ENCODE measurements at places on chromosomes 7 and 10.

- DNase-seq = no peak
Measured at GRCh38 chr7:75042831-75043703, 30.5 kb downstream of the RCC1L start.

DNA sequence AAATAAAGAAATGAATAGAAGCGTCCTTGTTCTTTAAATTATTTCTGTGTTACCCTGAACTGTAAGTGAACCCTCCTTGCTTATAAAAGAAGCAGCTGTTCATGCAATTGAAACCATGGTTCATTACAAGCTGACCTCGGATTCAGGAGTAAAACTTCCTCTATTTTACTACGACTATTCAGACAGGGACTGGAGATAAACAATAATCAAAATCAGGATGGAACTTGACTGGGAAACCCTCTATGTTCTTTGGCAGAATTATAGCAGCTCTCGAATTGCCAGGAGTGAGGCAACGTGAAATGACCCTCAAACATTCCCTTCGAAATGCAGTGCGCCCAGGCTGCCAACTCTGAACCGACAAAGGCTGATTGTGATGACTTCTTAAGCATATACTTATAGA is 172.1 kb downstream of the CYP26A1 start:
- no peak for DNase-seq

DNA sequence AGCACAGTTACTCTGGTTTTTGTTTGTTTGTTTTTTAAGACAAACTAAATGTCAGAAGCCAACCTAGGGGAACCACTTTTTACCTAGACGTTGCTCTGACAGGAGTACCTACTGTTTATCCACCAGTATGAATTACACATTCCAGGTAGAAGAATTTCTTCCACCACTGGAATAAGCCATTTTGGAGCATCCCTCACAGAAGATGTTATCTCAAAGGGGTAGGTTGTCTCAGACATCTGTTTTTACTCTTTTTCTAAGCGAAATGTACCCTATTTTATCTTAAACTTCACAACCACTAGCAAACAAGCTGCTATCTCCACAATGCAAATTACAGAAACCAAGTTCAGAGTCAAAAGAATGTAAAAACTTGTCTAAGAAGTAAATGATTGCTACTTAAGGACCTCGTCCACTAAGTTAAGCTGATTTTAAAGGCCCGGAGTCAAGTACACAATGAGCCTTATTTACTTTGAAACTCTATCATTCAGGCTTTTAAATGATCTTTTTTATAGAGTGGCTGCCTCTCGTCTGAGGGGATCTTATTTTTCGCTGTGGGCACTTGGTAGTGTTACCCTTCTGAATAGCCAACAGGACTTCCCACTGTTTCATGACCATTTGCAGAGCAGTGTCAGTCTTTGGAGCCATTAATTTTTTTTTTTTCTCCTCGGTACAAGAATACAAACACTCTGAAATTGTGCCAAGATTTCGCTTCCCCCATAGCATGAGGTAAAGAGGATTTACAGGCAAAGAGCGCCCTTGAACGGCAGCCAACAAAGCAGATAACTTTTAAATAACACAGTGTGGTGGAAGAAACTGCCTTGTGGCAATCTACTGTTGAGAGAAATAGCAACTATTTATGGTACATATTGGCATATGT is 15.7 kb upstream of the ARMC3 start:
- DNase-seq = no peak

DNA sequence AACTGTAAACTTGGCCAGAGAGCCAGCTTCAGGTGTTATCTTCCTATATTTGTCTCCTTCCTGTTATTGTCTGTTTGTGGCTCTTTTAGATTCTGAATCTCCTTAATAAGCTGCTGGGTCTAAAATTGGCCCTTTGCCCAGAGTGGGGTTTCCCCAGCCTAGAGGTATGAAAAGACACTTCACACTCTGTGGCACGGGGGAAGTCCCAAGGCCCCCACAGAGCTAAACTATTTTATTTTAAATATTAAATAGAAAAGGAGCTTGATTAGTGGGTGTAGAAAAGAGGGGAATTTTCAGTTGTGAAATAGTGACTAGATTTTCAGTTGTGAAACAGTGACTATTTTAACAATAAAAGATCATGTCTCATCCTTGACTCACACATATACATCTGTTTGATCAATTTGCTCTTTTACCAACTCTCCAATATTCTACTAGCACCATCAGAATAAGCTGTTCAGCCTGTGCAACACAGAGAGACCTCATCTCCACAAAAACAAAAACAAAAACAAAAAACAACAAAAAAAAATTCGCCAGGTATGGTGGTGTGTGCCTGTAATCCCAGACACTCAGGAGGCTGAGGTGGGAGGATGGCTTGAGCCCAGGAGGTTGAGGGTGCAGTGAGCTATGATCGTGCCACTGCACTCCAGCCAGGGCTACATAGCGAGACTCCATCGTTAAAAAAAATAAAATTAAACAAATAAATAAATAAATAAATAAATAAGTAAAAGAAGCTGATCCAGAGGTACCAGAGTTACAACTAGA is 24.9 kb upstream of the ADO start:
- no peak for DNase-seq

DNA sequence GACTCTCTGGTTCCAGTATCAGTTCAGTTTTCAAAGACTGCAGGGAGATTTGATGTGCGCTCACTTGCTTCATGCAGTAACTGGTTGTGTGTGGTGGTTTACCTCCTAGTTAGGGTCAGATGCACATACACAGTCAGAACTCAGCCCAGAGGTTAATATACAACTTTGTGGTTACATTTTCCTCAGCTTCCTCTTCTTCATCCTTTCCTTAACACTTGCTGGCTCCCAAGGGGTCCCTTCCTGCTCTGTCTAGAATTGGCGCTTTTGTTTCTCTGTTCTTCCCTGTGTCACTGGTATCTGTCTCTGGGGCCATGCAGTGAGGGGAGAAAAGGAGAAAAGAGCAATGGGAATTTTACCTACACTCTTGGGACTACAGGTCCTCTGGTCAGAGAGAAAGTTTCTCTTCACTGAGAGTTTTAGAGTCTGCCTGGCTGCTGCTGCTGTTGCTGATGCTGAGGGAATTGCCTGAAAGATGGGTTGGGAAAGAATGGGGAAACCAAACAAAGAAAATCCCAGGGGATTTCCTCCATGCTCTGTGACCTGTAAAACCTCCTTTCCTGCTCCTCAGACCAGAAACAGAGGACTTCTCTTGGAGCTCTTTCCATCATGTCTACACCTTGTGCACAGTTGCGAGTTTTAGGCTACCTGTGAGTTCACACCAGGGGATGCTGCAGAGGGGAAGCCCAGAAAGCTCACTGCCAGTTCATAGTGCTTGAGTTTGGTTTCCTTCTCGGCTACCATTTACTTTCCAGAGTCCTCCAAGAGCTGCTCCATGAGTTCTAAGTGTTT is 74.6 kb downstream of the WDFY4 start:
- no peak for DNase-seq

- no peak for DNase-seq
Measured at GRCh38 chr10:5395168-5395567, 9.5 kb downstream of the TUBAL3 start.

DNA sequence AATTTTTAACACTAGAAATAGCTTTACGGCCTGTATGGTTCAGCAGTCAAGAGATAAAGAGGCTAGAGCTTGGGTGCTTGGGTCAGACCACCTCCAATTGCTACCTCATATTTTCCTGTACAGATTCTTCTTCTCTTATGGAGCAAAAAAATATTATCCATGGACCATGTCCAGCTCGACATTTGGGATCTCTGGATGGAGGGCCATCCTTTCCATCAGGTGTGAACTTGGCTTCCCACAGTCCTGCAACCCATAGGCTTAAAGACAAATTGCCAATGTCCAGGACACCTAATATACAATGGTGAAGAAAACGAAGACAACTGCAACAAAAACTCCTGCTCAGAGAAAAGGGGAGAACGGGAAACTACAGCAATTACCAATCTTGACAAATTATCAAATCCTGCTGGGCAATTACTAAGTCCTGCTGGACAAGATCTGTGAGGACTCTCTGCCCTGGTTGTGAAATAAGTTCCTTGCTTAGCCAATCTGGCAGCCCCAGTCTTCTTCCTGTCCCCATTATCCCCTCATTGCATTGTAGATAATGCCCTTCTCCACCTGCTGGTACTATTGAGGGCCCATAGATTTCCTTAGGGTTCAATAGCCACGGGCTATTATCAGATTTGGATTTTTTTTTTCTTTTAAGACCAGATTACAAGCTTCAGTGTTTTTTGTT is 42.0 kb upstream of the BRAF start:
- no peak for DNase-seq
